ENCODE measurements at places on chromosomes 6 and 20.

DNA sequence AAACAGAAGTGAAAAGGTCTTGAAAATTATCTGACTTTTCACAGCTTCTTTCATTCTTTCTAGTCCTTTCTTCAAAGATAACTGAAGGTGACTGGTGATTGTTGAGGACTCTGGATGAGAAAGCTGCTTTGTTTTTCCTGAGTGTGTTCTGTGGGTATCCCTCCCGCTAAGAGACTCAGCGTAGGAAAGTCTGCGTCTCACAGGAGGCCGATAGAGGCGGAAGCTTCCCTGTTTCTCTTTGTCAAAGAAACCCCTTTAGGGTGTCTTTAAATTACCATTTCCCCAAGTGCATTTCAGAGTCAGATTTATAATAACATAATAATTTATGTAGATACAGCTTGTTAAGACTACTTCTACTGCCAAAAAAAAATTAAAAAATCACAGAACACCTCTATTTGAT lies 31.2 kb upstream of the IRF4 start:
- DNase-seq = no peak

- DNase-seq = no peak
These were observed 98.0 kb downstream of the FNDC1 start for GRCh38 chr6:159267165-159267564.

- DNase-seq = no peak
These were observed 54.3 kb upstream of the NFATC2 start for GRCh38 chr20:51596668-51597388.

- no peak for DNase-seq
These were observed 140.8 kb upstream of the RIMS1 start for GRCh38 chr6:71745525-71745924.

All from stimulated activated CD4-positive, alpha-beta T cell treated with anti-CD3 and anti-CD28 coated beads, TNF-alpha, amount 100 ng/mL, for 24 hours (primary cell).